ENCODE measurements at places on chromosomes 2 and 18.

GRCh38 chr18:11989966-11990380 lies 8.7 kb downstream of the IMPA2 start:
- H3K27ac ChIP-seq: no peak overlapping the region
- H3K36me3 ChIP-seq: peaks cover 21% of the 10 kb centered on the region
- H3K27me3 ChIP-seq: no peaks in the 10 kb centered on the region
- no peak overlapping the region for H3K4me3 ChIP-seq

DNA sequence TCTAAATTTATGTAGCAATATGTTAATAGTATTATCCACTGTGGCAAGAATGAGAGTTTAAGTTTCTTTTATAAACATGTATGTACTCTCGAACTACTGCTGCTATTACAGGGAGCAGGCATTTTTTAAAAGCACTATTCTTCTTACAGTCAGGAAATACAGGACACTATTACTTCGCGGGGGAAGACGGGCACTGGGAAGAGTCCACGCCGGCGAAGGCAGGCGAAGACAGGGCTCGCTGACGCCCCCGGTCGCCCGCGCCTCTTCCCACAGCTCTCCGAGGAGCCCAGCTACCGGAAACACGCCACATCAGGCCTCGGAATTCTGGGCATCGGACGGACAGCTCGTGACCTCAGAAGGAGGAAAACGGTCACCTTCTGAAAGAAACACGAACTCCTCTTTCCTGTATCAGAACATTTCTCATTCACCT lies 90.2 kb downstream of the FAM161A start:
- peak overlapping the region; percentile 77 for H3K4me3 ChIP-seq
- no peaks in the 10 kb centered on the region for H3K36me3 ChIP-seq

DNA sequence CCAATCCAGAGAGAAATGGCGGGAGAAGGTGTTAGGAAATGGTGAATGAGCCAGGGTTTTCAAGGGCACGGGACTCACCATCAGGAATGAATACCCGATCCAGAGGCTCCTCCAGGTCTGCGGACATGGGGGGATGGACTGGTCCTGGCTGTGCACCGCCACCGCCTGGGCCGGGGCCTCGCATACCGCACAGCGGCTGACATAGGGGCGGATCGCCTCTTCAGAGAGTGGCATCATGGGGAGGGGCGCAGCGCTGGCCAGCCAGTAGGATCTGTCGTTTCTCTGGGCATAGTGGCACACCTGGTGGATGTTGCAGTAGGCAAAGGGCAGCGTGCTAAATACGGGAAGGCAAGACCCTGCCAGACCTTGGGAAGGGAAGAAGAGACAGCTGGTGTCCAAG lies 156.1 kb downstream of the COL4A4 start:
- no peaks in the 10 kb centered on the region for H3K36me3 ChIP-seq
- DNase-seq: no peak
- no peaks in the 10 kb centered on the region for H3K27me3 ChIP-seq
- H3K27ac ChIP-seq: no peak overlapping the region

GRCh38 chr2:7594211-7594610 lies 677.0 kb downstream of the RNF144A start:
- H3K4me3 ChIP-seq: no peak overlapping the region
- H3K4me1 ChIP-seq: no peaks in the 10 kb centered on the region
- H3K27me3 ChIP-seq: no peaks in the 10 kb centered on the region
- H3K36me3 ChIP-seq: no peaks in the 10 kb centered on the region
- H3K27ac ChIP-seq: no peak overlapping the region
- peak; percentile 23 for DNase-seq

DNA sequence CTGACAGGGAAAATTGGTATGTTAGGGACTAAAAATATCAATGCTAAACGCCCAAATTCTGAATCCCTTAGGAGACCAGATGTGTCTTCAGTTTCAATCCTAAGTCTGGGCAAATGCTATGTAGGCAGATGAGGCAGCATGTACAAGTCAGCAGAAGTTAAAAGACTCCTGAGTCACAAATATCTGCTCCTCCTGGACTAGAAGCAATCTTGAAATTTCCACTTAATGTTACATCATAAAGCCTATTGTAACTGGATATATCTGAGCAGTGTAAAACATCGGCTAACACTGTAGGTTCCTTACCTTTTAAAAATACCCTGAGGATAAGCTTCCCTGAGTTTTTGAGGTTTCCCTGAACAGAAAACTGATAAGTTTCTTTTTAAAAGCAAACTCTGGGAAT lies 1087.6 kb upstream of the PIK3C3 start:
- DNase-seq: no peak
- H3K27me3 ChIP-seq: no peaks in the 10 kb centered on the region
- no peak overlapping the region for H3K27ac ChIP-seq
- H3K4me1 ChIP-seq: no peaks in the 10 kb centered on the region
- no peaks in the 10 kb centered on the region for H3K36me3 ChIP-seq

- no peaks in the 10 kb centered on the region for H3K4me1 ChIP-seq
- H3K27ac ChIP-seq: no peak overlapping the region
- H3K4me3 ChIP-seq: no peak overlapping the region
- DNase-seq: peak; percentile 8
- no peaks in the 10 kb centered on the region for H3K27me3 ChIP-seq
- H3K36me3 ChIP-seq: no peaks in the 10 kb centered on the region
Measured at GRCh38 chr2:101961338-101962191, 30.2 kb upstream of the IL1R2 start.
